ENCODE measurements at places on chromosomes 4 and X. TPM values are rescaled to one million over a fixed set of nuclear protein-coding genes. Genes with fewer than 3 reads are reported as not detected.

Gene GAGE12H
- not detected for total RNA-seq

DNA sequence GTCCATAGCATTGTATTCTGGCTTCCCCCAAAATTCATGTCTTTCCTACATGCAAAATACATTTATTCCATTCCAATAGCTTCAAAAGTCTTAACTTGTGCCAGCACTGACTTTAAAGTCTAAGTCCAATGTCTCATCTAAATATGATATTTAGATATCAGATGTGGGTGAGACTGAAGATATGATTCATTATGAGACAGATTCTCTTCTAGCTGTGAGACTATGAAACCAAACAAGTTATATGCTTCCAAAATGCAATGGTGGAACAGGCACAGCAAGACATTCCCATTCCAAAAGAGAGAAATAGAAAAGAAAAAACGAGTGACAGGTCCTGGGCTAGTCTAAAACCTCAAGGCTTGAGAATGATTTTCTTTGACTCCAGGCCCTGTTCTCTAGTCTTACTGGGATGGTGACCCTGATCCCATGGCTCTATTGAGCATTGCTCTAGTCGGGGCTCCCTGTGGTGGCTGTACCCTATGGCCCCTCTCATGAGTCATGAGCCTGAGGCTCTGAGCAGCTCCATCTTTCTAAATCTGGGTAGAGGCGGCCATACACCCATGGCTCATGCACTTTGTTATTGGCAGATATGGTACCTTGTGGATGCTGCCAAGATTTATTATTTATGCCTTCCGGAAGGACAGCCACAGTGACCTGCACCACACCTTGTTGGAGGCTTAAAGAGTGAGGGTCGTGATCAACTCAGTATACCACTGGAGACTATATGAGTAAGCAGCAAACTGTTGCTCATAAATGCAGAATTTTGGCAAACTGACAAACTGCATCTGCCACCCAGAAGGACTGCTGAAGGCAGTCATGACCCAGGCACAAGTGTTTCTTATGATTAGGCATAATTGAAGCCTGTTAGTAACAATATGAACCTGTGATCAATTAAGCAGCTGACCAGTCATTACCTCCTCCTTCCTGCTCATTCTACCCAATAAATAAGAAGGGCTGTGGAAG, 38.5 kb upstream of the BOD1L1 start:
- H3K36me3 ChIP-seq: no peaks in the 10 kb centered on the region
- H3K27me3 ChIP-seq: no peaks in the 10 kb centered on the region
- peaks cover 6% of the 10 kb centered on the region for H3K4me1 ChIP-seq

- DNase-seq: peak; percentile 73
- no peaks in the 10 kb centered on the region for H3K36me3 ChIP-seq
- H3K27me3 ChIP-seq: no peaks in the 10 kb centered on the region
- no peak overlapping the region for H3K4me3 ChIP-seq
- peaks cover 8% of the 10 kb centered on the region for H3K4me1 ChIP-seq
- no peak overlapping the region for H3K27ac ChIP-seq
Measured at GRCh38 chr4:175330652-175331051, 412.5 kb downstream of the ADAM29 start.

- DNase-seq: no peak
- H3K27me3 ChIP-seq: peaks cover 14% of the 10 kb centered on the region
- no peak overlapping the region for H3K27ac ChIP-seq
- peaks cover under 1% of the 10 kb centered on the region for H3K4me1 ChIP-seq
Measured at GRCh38 chrX:17453788-17454187, 78.8 kb downstream of the NHS start.

- no peaks in the 10 kb centered on the region for H3K4me1 ChIP-seq
- H3K4me3 ChIP-seq: no peak overlapping the region
- H3K27me3 ChIP-seq: peaks cover 88% of the 10 kb centered on the region
- DNase-seq: no peak
- no peak overlapping the region for H3K27ac ChIP-seq
Measured at GRCh38 chr4:174037049-174037448, 246.4 kb downstream of the FBXO8 start.

DNA sequence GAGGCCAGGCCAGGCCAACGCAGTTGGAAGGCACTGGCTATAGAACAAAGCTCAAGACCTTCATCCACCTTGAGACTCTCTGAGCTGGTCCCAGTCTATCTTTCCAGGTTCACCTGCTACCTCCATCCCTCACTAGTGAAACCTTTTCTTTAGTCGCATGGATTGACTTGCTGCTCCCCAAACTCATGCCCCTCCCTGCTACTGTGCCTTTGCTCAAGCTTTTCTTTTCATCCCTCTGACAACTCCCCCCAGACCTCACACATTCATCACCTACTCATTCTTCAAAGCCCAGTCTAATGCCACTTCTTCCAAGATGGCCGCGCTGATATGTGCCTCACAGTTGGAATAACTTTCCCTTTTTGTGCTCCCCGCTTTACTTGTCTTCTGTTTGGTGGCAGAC, 58.0 kb downstream of the CNGA2 start:
- peaks cover 6% of the 10 kb centered on the region for H3K36me3 ChIP-seq
- H3K4me1 ChIP-seq: peaks cover 7% of the 10 kb centered on the region
- no peaks in the 10 kb centered on the region for H3K27me3 ChIP-seq
- no peak overlapping the region for H3K4me3 ChIP-seq
